ENCODE measurements at places on chromosomes 5 and 9. TPM values are rescaled to one million over a fixed set of nuclear protein-coding genes. Genes with fewer than 3 reads are reported as not detected.

DNA sequence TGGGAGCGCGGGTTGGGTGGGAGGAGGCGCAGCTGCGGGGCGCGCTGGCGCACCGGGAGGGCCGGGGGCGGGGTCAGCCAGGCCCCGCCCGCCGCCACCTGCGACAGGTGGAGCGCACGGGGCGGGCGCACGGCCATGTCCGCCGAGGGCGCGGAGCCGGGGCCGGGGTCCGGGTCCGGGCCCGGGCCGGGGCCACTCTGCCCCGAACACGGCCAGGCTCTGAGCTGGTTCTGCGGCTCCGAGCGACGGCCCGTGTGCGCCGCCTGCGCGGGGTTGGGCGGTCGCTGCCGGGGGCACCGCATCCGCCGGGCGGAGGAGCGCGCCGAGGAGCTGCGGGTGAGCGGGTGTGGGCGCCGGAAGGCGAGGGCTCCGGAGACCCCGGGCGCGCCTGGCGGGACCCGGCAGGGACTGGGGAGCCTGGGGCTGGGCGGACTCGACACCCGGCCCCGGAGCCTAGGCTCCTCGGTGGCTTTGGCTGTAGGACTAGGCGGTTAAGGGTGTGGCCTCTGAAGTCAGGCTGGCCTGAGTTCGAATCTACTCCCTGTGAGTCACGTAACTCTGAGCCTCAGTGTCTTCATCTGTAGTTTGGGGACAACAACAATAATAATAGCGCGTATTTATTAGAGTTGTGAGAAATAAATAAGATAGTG lies at the start of gene BSPRY:
BSPRY (plus strand) TSS at position 97 of the 650 bp plus-strand sequence; CDS start at position 136, 39 bp downstream.
- DNase-seq: peak; percentile 63

DNA sequence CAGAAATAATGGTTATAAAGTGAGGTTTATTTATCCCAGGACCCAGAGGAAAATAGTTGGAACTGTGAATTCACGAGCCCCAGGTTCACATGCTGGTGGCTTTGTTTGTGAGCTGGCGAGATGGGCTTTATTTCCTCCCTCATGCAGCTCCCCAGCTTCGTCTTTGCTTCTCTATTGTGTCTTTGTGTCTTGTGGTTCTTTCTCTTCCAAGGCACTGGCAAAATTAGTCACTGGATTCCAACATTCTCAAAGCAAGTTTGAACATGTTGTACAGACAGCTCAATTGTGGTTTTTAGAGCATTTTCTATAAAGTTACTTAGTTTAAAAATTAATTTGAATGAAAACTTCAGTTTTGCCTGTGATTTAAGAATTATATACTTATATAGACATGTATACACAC lies 7.2 kb downstream of the NDUFS6 start:
- DNase-seq: no peak

- DNase-seq: no peak
Observed at GRCh38 chr5:33241802-33242201, 199.0 kb upstream of the TARS1 start.

- DNase-seq: no peak
Observed at GRCh38 chr5:9090381-9091026, 455.4 kb downstream of the SEMA5A start.

The PTGES2 gene
- total RNA-seq: 93.7 TPM
